ENCODE measurements at places on chromosomes 13 and 19.
A peak's percentile ranks its signal among the peaks of the same experiment; 100 is the strongest.

- no peak for DNase-seq
Observed at GRCh38 chr19:38559428-38560401, 58.0 kb downstream of the MAP4K1 start.

- DNase-seq: no peak
Observed at GRCh38 chr13:76971215-76971614, 20.7 kb upstream of the CLN5 start.

DNA sequence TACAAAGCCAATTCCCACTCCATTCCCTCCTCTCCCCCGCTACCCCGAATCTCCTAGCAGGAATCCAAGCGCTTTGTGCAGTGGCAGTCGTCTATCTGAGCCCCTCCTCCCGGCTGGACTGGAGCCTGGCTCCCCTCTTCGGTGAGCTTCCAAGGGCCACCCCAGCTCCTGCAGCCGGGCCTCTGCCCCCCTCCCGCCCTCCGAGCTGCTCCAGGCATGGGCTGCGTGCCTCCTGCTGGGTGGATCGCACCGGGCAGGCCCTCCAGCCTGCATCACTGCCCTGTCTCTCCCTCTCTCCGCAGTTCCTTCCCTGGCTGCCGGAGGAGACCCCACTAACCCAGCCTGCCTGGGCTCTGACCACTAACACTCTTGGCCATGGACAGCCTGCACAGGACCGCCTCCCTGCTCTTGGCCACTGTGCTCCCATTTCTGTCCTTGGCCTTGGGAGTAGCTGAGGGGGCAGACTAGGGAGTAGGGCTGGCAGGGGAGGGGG lies 12.9 kb upstream of the LENG8 start:
- DNase-seq: no peak

DNA sequence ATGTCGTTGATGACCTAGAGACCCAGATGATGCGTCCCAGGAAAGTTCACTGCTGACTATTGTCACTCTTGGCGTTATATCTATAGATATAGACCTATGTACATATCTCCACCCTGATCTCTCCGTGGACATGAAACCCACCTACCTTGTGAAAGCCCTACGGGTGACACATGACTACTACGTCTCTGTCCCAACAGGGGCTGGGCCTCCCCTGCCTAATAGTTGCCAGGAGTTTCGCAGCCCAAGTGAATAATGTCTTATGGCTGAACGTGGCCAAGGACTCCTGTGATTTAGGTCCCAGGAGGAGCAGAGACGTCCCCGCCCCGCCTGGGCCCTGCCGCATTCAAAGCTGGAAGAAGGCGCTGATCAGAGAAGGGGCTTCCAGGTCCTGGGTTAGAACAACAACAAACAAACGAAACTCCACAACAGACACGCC lies 4.9 kb upstream of the POU4F1 start:
- DNase-seq: no peak

DNA sequence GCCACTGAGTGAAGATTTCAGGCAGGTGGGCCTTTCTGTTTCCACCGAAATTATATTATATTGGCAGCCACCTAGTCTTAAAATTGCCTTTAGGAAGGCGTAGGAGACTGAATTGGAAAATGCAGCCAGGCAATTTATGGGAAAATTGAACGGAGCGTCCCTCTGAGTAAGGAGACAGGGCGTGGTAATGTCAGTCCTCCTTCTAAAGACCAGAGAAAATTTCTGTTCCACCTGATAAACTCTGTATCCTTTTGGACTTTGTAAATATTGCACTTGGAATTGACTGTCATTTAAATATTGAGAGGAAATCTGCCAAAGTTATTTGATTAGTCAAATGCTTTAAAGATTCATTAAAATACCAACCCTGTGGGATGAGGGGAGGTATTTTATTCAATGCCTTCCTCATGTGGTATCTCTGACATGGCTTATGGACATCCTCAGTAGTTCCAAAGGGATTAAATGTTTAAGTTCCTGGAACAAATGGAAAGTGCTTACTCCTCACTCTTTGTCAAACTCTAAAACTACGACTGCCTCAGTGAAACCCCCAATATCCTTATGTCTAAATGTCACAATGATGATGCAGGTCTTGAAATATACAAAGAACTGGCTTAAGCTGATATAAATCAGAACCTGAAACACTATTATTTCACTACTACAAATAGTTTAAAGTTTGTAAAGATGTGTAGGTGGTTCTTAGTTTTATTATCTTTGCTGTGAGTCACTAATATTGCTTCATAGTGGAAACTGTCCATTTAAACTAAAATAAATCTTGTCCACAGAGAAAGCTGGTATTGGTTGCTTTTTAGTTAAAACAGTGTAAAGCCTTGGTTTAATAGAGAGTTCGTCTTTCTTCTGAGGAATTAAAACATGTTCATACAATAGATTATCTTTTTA lies 203.2 kb downstream of the FGF14 start:
- no peak for DNase-seq

DNA sequence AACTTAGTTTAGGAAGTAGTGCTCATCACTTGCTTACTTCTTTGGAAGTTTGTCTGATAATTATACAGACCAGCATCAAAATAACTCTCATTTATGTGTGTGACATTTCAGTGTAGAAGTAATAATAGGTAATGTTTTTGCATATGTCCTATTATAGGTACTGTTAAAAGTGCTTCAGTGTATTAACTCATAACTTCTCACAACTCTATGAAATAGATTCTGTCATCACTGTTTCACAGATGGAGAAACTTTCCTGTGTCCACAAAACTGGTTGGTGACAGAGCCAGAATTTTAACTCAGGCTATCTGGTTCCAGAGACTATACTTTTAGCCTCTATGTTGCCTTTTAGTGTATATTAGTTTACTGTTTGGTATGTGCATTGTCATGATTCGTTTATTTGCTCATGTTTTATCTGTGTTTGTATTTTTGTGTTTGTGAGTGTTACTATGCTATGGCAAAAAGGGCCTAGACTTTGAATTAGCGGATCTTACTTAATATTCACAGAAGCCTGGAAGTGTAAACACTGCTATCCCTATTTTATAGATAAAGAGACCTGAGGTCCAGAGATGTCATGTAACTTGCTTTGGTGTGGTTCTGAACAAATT lies 12.7 kb downstream of the LPAR6 start:
- DNase-seq: no peak

DNA sequence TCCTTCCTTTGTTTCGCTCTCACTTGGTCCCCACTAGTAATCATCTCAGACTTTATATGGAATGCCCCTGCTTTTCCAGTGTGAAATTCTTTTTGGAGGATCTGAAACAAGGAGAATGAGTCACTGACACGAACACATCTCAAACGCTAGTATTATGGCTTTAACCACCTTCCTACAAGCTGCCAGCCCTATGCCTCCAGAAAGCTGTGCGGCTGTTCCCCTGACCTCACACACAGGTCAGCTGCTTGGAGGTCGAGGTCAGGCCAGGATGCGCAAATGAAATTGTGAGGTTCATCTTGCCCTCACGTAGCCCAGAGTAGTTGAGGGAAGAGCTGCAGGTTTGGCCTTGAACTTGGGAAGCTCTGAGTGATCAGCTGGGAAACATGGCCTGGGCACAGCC lies 449.8 kb downstream of the FGF9 start:
- no peak for DNase-seq

DNA sequence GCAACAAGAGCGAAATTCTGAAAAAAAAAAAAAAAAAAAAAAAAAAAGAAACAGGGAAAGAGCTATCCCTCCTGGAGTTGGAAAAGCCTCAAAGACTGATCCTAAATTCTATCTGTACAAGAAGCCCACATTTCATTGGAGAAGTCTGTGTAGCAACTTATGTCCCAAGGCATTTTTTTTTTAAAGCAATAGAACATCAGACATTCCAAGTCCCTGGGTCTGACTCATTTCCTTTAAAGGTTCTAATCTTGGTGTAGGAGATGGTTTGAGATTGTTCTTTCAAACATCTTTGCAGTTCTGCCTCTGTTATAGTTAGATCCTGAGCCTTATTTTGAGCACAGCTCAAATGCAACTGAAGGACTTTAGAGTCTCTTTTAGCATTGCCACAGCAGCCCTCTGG lies 706.5 kb upstream of the MIR17HG start:
- no peak for DNase-seq

DNA sequence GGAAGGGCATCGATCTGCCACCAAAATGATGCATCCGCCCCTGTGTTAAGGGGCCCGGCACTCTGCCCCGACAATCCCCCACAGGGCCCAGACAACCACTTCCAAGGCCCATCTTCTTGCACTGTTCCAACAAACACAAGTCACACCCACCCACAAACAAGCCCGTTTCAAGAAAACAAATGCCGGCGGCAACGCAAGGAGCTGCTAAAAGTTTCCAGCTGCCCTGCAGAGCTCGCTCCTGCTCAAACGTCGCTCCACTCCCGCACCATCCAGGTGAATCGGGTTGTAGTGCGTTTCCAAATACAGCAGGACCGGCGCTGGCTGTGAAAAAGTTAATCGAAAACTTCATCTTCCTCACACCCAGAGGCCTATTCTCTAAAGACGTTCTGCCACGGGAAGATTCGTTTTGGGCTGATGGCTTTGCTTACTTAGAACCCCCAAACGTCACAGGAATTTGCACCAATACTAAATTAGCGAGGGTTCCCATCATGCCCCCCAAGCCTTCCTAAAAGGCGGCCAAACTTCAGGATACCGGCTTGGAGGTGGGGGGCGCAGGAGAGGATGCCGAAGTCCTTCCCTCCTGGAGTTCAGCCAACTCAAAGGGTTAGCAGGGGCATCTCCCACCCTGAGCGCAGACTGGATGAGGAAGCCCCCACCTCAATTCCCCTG lies 107.4 kb upstream of the DOCK9 start:
- no peak for DNase-seq

DNA sequence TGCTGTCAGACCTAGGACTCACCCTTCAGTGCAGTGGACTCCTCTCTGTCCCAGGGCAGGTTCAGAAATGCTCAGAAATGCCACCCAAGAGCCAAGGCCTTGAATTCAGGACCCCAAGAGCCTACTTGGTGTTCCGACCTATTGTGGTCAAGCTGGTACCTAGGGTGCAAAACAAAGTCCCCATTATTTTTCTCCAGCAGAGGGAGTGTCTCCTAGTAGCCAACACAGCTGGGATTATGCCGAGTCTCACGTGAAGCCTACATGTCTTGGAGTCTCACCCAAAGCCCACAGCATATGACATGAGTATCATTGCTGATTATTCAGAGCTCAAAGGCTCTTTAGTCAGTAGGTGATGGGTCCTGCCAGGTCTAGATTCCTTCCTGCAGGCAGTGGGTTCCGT lies 671.1 kb upstream of the SPRY2 start:
- no peak for DNase-seq

DNA sequence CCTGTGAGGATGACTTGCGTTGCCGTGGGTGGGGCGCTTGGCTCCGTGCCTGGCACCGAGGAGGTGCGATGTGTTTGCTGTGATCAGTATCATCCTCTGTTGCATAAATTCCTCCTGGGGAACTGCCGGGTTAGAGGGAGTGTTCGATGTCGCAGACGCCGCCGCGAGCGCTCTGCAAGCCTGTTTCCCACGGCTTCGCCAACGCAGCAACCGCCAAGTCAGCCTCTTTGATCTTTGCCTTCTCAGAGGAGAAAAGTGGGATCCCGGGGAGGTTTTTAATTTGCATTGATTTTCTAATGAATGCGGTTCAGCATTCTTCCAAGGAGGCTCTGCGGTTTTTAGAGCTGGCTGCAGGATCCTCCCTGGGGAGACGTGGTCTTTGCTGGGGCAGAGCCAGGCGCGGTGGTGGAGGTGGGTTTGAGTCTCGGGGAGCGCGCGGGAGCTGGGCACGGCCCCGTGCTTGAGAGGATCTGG lies 7.6 kb downstream of the GPR32 start:
- DNase-seq: no peak

- DNase-seq: peak; percentile 8
Observed at GRCh38 chr19:57719901-57720519, 7.4 kb downstream of the ZNF671 start.

DNA sequence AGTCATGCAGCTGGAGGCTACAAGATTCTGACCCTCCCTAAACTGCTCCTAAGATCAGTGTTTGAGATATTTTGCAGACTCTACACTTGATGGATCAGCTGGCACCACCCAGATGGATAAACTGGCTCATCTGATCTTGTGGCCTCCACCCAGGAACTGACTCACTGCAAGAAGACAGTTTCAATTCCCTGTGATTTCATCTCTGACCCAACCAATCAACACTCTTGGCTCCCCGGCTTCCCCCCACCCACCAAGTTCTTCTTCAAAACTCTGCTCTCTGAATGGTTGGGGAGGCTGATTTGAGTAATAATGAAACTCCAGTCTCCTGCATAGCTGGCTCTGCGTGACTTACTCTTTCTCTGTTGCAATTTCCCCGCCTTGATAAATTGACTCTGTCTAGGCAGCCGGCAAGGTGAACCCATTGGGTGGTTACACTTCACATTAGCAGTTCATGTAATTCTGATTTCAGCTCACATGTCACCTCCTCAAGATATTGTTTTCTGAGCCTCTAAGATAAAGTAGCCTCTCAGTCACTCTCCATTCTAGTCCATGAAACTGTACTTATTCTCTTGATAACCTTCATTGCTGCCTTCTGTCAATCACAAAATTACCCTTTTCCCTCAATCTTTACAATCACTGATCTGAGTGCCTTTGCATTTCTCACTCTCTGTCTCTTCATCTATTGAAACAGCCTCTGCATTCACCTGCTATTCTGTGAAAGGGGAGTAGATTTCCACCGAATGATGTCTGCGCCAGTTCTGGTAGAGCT lies 9.9 kb upstream of the FPR3 start:
- DNase-seq: no peak

DNA sequence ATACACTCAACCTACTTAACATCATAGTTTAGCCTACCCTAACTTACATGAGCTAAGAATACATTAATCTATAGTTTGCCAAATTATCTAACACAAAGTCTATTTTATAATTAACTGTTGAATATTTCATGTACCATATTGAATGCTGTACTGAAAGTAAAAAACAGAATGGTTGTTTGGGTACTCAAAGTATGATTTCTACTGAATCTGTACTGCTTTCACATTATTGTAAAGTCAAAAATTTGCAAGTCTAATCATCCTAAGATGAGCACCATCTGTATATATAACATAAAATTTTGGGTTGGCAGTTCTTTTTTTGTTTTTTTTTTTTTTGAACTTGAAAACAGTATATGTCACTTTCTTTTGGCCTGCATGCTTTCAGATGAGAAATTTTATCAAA lies 1212.6 kb downstream of the SLITRK5 start:
- DNase-seq: no peak

DNA sequence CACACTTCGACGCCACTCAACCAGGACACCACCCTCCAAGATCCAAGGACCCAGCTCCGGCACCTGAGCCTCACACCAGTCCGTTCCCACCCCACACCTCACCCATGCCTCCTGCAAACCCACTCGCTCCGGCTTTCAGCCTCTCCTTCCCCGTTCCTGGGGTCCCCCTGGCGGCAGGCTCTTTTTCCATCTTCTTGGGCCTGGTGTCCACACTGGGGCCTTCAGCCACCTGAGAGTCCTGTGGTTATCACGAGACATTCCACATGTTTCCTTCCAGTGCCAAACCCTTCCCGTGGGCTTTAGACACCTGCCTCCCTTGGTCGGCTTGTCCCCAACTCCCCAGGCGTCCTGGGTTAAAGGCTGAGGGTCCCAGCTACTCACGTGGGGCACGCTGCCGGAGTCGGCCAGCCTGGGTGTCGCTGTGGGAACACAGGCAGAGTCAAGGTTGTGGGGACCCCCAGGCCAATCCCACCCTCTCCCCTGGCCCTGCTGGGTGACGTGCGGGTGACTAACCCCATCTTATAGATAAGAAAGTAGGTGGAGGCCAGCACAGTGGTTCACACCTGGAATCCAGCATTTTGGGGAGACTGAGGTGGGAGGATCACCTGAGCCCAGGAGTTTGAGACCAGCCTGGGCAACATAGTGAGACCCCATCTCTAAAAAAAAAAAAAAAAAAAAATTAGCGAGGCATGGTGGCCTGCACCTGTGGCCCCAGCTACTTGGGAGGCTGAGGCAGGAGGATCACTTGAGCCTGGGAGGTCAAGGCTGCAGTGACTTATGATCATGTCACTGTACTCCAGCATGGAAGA lies 1.9 kb downstream of the JSRP1 start:
- DNase-seq: peak; percentile 58

GRCh38 chr19:42693760-42694350 lies 46.4 kb downstream of the PSG3 start:
- no peak for DNase-seq

Data from RWPE2 (cell line).